Stimulated activated CD8-positive, alpha-beta memory T cell treated with anti-CD3 and anti-CD28 coated beads, Interleukin-15, amount 100 ng/mL, for 24 hours (primary cell): ENCODE measurements at places on chromosomes 16 and 17.

- no peak for DNase-seq
These were observed 34.1 kb downstream of the TLE7 start for GRCh38 chr16:71407731-71408130.

GRCh38 chr16:81553814-81554675 is 109.4 kb downstream of the CMIP start:
- DNase-seq = no peak

DNA sequence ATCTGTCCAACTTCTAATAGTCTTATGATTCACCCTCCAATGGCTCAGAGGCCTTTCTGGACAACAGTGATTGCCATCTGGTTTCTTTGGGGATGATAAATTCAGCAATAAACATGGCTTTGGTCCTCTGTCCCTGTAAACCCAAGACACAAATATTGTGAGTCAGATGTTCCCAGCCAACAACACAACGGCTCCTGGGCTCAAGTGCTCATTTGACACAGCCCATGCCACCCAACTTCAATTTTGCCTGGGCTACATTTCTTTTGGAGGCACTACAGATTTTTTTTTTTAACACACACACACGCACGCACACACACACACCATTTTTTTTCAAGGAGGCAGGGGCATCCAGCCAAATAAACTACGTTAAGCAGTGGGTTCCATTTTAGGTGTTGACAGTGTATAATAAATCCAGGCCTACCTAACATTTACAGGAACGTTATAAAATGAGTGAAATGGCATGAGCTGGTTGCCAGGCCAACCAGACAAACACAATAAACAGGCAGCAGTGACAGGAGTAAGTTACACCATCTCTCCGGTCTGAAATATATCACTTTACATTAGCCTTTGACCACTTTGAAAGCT is 939.9 kb upstream of the SOX9 start:
- DNase-seq = no peak

DNA sequence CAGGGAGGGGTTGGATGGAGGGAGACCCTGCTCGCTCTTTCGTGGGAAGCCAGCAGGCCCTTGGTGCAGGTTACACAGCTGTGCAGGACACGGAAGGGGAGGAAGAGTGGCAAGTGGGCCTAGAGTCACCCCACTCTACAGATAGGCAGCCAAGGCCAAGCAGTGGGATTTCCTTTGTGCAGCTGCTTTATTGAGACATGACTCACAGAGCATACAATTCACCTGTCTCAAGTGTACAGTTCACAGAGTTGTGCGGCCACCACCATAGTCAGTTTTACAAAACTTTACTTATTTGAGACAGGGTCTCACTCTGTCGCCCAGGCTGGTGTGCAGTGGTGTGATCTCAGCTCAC is 91.2 kb upstream of the CIBAR2 start:
- no peak for DNase-seq

DNA sequence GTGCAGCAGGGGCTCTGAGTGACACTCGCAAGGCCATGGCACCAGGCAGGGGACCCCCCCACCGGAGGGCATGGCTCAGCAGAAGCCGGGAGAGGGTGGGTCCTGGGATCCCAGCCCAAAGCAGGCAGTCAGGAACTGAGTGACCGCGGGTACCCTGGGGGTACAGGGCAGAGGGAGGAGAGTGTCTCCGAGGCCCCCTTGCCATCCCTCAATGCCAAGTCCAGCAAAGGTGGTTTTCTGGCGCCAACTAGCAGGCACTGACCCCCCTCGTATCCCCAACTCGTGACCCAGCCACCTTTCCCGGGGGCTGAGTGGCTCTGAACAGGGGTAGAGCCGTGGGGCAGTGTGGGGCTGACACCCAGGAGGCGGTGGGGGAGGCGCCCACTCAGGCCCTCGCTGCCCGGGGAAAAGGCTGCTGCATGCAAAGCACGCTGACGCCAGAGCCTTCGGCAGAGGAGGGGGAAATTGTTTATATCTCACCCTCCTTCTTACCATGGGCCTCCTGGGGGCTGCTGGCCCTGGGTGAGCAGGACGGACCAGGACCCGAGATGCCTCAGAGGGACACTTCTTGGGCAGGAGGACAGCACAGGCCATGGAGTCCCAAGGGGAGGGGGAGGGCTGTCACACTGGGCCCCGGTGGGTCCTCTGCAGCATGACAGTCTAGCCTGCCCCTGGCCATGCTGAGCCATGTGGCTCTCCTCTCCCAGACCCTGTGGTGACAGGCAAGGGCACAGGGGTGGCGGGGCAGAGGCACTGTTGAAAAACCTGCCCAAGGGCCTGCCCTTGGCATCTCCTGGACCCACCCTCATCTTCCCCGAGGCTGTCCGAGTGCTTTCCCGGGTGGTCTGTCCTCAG is 14.6 kb upstream of the ENPP7 start:
- no peak for DNase-seq

DNA sequence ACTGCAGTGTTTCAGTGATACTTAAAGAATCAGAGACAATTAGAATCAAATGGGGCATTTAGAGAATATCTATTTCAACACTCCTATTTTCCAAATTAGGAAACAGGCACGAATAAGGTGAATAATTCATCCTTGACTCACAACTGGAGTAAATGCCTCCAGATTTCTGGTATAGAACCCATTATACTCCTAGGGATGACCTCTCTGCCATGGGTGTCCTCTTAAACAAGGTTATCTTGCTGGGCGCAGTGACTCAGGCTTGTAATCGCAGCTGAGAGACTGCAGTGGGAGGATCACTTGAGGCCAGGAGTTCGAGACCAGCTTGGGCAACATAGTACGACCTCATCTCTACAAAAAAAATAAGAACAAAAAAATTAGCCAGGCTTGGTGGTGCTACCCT is 139.8 kb upstream of the ELAC2 start:
- DNase-seq = no peak

GRCh38 chr16:12767897-12768296 is 35.8 kb downstream of the CPPED1 start:
- DNase-seq = no peak
